Astrocyte (in vitro differentiated cells and primary cell): ENCODE measurements at places on chromosomes 3 and 15.

DNA sequence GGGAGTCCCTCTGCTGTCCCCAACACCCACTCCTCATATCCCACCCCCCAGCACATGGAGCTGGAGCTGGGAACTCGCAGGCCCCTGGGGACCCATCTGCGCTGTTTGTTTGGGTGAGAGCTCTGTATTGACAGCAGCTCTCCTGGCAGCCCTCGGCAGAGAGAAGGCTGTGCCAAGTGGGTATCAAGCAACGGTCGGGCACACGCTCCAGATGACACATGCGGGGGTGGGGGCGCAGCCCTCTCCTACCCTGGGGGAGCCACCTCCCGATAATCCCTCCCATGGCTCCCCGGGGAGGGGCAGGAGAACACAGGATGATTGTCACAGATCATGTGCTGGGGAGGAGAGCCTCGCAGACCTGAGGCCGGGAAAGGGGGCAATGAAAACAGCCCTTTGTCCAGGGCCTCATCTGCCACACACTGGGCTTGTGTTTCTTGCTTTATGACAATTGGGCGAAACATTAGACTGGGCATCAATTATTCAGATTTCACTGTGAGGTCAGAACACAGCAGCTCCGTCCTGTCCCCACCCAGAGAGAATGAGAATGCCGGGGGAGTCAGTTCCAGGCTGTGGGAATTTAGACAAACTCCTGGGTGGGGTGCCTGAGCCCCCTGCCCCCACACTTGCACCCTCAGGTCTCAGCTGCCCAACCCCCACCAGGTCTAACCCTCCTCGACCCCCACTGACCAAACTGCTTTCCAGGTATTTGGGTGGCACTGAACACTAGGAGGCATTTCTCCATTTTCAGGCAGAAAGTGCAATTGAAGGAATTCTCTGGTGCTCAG is 46.4 kb upstream of the KLF13 start:
- no peak for DNase-seq

DNA sequence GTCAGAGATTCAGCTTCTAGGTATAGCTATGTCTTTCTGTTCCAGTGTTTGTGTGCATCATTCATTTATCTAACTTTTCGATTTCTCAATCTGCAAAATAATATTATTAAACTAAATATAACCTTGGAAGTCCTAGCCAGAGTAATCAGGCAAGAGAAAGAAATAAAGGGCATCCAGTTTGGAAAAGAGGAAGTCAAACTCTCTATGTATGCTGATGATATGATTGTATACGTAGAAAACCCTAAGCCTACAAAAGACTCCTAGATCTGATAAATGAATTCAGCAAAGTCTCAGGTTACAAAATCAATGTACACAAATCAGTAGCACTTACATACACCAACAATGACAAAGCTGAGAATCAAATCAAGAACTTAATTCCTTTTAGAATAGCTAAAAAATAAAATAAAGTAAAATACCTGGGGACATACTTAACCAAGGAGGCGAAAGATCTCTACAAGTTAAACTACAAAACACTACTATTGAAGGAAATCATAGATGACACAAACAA is 718.2 kb downstream of the NTRK3 start:
- no peak for DNase-seq

DNA sequence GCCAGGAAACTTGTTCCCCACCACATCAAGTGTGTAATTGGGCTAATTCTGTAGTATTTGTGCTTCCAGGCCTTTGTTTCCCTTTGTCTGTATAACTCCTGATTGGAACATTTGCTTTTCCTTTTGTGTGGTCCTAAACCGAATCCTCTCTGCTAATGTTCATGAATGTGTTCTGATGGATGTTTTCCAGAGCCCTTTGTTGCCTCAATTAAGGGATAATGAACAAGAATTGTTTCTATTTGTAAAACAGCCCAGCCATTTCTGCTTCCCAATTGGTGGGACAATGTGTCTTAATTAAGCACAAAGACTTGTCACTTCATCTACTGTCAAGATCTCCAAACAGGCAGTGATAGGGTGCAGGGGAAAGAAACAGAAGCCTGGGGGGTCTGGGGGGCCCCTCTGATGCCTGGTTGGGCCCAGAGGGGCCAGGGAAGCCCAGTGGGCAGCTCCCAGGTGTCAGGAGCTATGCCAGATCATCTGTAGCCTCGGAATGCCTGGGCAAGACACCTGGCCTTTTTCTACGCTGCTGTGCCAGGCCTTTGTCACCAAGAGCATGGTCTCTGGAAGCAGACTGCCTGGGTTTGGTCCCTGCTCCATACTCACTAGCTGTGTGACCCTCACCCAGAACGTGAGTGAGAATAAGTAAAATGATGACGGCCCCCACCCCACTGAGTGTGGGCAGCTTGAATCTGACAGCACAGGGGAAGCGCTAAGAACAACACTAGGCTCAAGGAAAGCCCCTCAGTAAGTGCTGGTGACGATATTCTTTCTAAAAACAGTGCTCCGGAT is 116.6 kb upstream of the PRR20G start:
- no peak for DNase-seq

DNA sequence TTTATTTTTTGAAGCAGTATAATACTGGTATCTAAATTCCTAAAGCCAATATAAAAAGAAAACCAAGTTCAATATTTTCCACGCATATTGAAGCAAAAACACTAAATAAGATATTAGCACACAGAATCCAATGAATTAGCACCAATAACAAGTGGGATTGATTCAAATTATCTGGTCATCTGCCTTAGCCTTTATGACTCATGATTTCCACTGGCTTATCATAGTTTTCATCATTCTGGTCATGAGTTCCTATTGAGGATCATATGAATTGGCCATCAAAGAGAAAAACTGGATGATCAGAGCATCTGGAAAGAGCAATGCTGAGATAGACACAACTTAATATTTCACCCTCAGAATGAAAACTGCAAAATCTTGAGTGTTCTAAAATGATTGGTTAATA is 809.9 kb downstream of the MCTP2 start:
- no peak for DNase-seq

- no peak for DNase-seq
Observed at GRCh38 chr3:184050217-184050847, 2.5 kb upstream of the HTR3C start.

- DNase-seq = no peak
Observed at GRCh38 chr15:58746174-58746573, 3.3 kb downstream of the ADAM10 start.

- DNase-seq = peak; percentile 78
Observed at GRCh38 chr3:160401291-160402095, 2.0 kb downstream of the SMC4 start.

GRCh38 chr3:7977245-7978086 is 524.2 kb upstream of the LMCD1 start:
- DNase-seq = peak; percentile 78

- no peak for DNase-seq
Observed at GRCh38 chr3:166114448-166114847, 277.2 kb upstream of the BCHE start.

DNA sequence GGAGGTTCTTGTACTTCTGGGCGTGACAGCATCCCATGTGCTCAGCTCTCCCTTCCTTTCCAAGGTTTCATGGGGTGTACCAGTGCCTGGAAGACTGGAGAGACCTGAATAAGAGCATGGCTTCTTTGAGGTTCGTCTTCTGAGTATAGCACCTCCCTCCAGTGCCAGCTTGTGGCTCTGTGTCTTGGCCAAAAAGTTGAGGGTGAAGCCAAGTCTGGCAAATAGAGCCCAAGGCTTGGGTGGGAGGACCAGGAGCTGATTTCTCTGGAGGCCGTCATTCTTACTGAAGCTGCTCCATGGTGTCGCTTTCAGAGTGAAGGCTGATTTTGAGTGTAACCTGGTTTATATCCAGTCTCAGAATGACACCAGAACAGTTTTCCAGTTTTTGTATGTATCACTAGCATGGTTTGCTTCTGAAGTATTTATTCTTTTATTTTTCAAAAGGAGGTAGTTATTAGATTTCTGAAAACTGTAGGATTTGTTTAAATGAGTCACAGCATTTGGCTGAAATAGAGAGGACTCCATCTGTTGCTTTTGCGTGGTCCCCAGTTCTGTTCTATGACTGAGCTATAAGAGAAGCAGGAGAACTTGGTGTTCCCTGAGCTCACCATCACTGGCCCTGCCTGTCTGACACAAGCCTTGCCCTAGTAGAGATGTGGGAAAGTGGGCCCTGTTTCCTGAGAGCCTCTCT is 47.2 kb downstream of the BSN start:
- no peak for DNase-seq

DNA sequence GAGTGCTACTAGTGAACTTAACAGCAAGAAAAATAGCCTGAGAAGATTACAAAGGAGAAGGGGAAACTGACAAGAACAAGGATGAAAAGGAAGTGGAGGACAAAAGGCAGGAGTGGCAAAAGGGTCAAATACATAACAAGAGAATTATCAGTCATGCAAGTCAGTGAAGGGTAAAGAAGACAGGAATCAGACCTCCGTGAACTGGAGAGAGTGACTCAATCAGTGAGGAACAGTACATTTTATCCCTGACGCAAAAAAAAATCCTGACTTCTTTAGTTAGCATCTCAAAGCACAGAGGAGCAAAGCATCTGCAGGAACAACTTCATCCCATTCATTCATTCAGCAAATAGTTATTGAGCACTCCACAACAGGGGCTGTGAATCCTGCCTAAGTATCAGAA is 97.8 kb downstream of the SST start:
- no peak for DNase-seq

- DNase-seq = no peak
Observed at GRCh38 chr3:125271127-125271526, 58.6 kb upstream of the SLC12A8 start.

- DNase-seq = peak; percentile 77
Observed at GRCh38 chr3:69739204-69740102, at the start of gene MITF. TSS of gene MITF (plus strand) at chr3:69739464. CDS start at chr3:69739598, 134 bp downstream.

DNA sequence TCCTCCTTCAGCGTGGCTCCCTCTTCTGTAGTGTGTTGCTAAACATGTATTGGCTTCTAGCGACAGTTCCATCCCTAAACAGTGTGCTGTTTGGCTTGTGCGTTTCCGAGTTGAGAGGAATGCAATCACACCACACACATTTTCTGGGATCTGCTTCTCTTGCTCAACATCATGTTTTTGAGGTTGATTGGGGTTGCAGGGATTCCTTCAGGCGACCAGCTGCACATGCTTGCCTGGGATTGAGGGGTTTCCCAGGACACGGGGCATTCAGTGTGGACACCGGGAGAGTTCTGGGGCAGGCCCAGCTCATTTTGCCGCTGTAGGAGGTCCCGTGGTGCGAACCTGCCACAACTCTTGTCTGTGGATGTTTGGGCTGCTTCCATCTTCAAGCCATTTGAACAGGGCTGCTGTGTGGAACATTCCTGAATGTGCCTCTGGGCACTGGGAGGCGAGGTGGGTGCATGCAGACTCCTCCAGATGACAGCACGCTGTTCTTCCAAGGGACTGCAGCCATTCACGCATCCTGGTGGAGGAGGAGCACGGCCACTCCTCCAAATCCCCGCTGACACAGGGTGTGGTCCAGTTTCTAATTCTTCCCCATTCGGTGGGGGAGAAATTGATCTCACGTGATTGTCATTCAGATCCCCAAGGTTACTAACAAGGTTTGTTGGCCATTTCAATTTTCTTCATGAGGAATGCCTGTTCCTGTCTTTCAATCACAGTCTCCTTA is 82.8 kb downstream of the PLXNA1 start:
- DNase-seq = peak; percentile 14

DNA sequence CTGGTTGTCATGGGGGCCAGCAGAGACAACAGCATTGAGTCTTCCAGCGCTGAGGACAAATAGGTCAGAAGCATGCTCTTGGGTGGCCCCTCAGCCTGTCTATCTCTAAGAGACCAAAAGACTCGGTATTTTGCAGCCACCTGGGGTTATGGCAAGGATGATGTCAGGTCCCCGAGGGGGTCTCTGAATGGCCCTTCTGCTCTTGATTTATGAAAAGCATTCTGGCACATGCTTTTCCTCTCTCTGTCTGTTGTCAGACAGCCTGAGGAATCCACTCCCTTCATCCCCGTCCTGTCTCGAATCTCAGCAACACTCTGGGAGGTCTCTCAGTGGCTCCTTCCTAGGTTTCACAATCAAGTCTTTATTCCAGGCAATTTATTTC is 156.6 kb upstream of the RGMA start:
- DNase-seq = no peak

DNA sequence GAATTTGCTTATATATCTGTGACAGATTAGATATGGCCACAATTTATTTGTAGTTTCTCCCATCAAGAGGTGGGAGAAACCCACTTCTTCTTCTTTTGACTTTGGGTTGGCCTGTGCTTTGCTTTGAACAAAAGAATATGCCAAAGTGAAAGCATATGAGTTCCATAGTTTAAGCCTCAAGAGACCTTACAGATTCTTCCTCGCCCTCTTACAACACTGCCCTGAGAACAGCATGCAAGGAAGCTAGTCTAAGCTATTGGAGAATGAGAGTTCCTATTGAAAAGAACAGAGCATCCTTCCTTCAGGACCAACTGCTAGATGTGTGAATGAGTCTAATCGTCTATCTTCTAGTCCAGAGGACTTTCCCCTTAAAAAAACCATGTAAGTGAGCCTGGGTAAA is 394.8 kb downstream of the TUSC7 start:
- DNase-seq = no peak

DNA sequence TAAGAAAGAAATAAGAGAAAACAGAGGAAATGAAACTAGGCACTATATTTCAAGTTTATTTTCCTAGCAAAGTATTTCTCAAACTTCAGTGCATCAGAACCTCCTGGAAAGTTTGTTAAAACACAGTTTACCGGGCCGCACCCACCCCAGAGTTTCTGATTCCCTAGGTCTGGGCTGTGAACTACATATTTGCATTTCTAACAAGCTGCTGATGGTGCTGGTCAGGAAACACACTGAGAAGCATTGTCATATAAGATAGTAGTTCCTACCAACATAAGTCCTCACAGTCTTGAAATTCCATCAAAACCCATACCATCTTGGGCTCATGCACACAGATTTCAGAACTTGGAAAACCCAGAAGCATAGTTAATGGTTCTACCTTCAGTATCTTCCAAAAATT is 8.3 kb downstream of the SLC9A9 start:
- no peak for DNase-seq

- DNase-seq = no peak
Observed at GRCh38 chr3:182895513-182896112, 84.7 kb downstream of the DCUN1D1 start.

GRCh38 chr3:119594066-119594465 is 3.6 kb upstream of the PLA1A start:
- DNase-seq = no peak

DNA sequence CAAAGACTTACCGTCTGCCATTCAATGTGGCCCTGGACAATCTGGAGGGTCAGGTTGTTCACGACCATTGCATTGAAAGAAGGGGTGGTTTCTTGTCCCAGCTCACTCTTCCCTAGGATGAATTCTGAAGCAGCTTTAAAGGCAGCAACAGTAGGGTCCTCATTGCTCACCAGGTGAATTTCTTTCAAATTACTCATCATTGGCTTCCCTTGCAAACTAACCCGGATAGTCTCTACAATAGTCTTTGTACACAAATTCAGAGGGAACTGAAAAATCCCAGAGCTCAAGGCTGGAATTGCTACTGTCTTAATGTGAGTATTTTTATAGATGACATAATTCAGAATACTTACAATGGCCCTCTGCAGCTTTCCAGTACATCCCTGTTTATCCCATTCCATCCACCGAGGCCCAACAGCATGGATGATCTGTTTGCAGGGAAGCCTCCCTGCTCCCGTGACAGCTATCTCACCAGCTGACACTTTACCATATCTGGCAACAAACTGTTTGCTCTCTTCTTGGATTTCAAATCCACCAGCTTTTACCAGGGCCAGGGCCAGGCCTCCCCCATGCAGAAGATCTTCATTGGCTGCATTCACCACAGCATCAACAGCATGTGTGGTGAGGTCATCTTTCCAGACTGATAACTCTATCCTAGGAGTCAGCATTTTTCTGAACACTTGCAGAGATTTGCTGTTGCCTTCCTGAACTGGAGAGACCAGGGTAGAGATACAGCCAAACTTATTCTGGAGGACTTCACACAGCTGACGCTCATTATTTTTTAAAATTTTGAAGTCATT is 8.6 kb downstream of the PARP9 start:
- DNase-seq = peak; percentile 54
